ENCODE measurements at places on chromosomes 3 and 15. TPM values are rescaled to one million over a fixed set of nuclear protein-coding genes. Genes with fewer than 3 reads are reported as not detected.

- peak; percentile 64 for DNase-seq
Measured at GRCh38 chr3:154235330-154235729, 89.0 kb downstream of the DHX36 start.

GRCh38 chr3:132606085-132606484 lies 9.0 kb downstream of the ACKR4 start:
- DNase-seq: peak; percentile 69

The EXD1 gene
- not detected for polyA plus RNA-seq

GRCh38 chr3:130971208-130971607 lies 55.4 kb downstream of the ASTE1 start:
- peak; percentile 55 for DNase-seq

GRCh38 chr3:138768125-138768524 lies 66.6 kb downstream of the PIK3CB start:
- DNase-seq: no peak

DNA sequence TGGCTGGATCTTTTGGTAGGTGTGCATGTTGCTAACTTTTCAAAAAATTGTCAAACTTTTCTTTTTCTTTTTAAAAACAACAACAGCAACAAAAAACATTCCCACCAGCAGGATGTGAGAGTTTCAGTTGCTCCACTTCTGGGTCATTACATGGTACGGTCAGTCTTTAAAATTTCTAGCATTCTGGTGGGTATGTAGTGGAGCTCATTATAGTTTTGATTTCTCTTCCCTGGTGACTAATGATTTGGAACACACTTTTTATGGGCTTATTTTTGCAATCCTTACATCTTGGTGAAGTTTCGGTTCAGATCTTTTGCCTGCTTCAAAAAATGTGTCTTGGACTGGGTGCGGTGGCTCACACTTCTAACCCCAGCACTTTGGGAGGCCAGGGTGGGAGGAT lies 19.3 kb downstream of the ATP1B3 start:
- peak; percentile 26 for DNase-seq

GRCh38 chr3:127458696-127459604 lies 131.6 kb downstream of the TPRA1 start:
- peak; percentile 13 for DNase-seq
